ENCODE measurements at places on chromosomes 12 and 14.
A peak's percentile ranks its signal among the peaks of the same experiment; 100 is the strongest.

- no peak for DNase-seq
These were observed 22.3 kb upstream of the PPP2R5E start for GRCh38 chr14:63565448-63565847.

DNA sequence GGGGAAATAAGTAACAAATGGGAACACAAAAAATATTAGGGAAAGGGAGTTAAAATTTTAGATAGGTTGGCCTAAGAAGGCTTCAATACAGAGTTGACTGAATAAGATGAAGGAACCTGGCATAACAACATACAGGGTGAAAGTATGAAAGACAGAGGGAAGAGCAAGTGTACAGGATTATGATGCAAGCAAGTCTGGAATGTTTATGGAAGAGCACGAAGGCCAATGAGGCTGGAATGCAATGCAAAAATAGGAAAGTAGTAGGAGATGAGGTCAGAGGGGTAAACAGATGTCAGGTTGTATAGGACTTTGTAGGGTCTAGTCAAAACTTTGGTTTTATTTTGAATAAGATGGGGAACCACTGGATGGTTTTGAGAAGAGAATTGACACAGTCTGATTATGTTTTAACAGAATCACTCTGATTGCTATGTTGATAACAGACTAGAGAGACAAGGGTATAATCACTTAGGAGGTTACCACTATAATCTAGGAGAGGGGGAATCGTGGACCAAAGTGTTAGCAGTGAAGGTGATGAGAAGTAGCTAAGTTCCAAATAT, 96.8 kb downstream of the OSBPL8 start:
- DNase-seq: no peak

DNA sequence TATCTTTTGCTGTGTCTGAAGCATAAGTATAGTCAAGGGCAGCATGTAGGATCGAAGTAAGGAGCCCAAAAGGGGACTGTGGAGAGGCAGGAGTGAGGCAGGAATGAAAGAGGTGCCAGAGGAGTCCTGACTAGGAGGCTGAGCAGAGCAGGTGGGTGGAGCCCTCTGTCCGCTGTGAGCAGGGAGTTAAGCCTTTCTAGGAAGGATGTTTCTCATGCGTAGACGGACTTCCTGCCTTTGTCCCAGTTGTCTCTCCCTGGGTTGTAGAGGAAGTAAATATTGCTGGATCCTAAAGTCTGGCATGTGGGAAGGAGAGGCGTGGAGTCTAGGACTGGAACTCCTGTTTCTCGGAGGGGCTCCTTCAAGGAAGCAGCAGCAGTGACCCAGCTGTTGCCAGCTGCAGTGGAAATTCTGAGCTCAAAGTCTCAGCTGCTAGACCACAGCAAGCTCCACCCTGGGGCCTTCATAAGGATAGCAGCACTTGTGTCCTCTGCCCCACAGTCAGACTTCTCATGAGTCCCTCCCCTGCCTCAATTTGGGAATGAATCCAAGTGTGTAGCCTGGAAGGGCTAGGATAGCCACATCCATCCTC, 44.0 kb downstream of the RBMS2 start:
- peak; percentile 68 for DNase-seq

- no peak for DNase-seq
These were observed 5.8 kb upstream of the SPRYD4 start for GRCh38 chr12:56462565-56462964.

- DNase-seq: no peak
These were observed 93.7 kb downstream of the HMGA2 start for GRCh38 chr12:65918021-65918420.

Measured in AG08395 (cell line).